Stimulated activated CD4-positive, alpha-beta T cell treated with anti-CD3 and anti-CD28 coated beads, Interleukin-15, amount 100 ng/mL, for 24 hours (primary cell): ENCODE measurements at places on chromosomes 13 and 19.

GRCh38 chr19:4534836-4535658, at the start of gene PLIN5:
Gene PLIN5, minus strand, starts transcription at chr19:4535224. Its CDS starts 1,150 bp downstream, at chr19:4534074.
- peak; percentile 65 for DNase-seq

GRCh38 chr19:1279782-1280341, 4.5 kb downstream of the FAM174C start:
- peak; percentile 85 for DNase-seq

DNA sequence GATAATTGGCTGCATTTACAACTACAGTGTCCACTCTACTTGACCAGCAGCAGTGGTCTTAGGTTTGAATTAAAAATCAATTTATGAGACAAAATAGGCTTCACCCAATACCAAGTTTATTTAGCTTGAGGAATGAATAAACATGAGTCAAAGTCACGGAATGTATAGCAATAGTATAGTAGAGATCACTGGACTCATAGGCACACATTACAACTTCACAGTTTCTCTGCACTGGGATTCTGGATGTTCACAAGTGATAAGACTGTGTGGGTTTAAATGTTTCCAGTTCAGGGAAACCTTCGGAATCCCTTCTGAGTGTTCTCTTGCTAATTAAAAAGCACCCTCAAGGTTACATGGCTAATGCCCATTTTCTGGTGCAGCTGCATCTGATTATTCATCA, 1064.9 kb downstream of the SLITRK5 start:
- DNase-seq = no peak

GRCh38 chr13:20354722-20355121, 122.6 kb upstream of the GJB6 start:
- no peak for DNase-seq

DNA sequence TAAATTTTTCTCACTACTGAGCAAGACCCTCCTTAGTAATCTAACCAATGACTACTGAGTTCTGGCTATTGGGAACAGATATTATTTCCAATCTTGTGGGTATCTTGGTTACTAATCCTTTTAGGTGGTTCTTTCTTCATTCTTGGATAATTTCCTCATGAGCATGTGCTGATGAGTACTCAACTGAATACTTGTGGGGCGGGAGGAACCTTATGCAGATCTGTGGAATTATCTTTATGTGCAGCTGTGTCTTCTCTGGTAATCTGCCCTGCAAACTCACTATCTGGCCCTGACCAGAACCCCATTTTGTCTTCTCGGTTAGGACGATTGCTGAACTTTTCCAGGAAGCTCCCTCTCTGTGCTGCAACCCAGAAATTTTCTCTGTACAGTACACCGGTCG, 89.7 kb upstream of the TRPC4 start:
- DNase-seq = no peak

DNA sequence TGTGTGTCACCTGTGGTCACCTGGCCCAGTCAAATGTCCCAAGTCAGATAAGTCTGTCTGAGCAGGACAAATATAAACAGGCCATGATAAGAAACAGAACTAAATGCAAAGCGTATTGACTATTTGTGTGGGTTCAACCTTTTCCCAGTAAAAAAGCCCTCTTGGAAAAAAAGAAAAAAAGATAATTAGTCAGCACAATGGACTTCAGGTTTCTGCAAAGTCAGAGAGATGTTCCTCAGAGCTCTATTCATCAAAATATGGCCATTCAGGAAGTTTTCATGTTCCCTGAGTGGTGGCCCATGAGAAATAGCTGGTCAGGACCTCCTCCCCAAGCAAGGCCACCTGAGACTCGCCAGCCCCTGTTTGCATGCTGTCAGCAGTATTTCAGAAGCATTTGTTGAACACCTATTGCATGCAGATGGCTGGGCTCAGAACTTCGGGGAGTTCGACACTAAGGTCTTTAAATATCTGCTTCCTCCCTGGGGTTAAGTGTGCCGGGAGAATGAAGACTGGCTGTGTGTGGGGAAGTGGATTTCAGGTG, 2.7 kb downstream of the FFAR3 start:
- DNase-seq = no peak

DNA sequence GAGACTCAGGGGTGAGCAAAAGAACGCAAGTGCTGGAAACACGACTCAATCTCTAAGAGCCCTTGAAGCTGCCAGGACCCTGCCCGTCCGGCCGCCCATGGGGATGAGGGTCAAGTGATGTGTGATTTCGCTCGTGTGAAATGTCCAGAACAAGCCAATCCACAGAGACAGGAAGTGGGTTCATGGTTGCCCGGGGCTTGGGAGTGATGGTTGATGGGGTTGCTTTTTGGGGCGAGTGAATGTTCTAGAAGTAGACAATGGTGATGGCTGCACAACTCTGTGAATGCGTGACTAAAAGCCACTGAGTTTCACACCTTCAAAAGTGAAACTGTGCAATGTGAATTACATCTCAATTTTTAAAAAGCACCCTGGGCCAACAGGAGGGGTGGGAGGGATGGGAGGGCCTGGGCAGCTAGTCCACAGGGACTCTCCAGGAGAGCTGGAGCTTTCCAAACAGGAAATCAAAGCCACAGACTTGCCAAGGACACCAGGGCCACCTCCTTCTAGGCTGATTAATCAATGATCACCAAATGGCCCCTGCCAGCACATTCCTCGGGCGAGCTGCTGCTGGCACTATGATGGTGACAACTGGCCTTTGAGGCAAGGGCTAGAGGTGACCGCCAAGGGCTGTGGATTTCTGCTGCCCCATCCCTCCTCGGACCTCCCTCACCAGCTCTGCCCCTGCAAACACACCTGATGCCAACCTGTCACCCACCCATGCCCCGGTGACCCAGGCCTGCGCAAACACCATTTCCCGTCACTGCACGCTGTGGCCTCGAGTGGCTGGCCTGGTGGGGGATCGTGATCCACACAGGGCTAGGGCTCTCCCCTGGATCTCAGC, 14.0 kb downstream of the DPP9 start:
- no peak for DNase-seq

DNA sequence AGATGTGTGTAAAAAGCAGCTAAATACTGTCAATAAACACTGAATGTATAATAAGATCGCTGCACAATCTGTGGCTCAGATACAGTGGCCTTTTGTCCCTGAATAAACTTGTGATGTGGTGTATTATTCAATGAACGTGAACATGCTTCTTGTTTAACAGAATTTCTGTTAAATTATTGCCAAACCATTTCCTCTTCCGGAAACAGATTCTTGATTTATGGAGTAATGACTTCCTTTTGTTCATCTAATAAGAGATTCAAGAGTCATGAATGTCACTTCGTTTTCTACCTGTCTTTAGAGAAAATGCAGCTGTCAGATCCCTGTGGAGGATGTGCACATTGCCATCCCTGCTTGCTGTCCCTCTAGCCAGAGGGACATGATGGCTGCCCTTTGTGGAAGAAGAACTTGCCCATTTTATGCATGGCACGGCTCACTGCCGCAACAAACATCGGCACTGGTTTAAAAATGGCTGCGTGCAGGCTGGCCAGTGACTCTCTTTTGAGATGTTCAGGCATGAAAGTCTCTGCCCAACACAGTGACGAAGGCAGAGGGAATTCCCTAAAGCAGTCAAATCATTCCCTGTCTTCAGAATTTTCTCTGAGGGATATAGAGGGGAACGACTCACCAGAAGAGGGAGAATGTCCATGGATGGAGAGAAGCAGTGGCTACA, 3.1 kb upstream of the TNFSF13B start:
- no peak for DNase-seq

DNA sequence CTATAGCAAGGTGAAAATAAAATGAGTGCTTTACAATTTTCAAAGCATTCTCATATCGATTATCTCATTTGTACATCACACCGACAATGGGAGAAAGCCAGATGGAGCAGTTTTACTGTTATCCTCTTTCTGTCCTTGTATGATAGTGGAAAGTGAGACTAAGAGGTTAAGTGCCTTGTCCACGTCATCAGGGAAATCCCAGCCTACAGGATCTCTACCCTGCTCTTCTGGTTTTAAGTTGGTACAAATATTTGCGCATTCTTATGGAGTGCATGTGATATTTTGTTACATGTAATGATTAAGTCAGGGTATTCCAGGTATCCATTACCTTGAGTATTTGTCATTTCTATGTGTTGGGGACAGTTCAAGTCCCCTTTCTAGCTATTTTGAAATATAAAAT, 12.4 kb upstream of the ENOX1 start:
- DNase-seq = peak; percentile 18

GRCh38 chr13:74449811-74450524, 315.8 kb upstream of the KLF12 start:
- no peak for DNase-seq

GRCh38 chr13:45715351-45715750, 13.2 kb downstream of the CBY2 start:
- DNase-seq = no peak

GRCh38 chr19:13066933-13067807, 35.5 kb downstream of the LYL1 start:
- DNase-seq = no peak

DNA sequence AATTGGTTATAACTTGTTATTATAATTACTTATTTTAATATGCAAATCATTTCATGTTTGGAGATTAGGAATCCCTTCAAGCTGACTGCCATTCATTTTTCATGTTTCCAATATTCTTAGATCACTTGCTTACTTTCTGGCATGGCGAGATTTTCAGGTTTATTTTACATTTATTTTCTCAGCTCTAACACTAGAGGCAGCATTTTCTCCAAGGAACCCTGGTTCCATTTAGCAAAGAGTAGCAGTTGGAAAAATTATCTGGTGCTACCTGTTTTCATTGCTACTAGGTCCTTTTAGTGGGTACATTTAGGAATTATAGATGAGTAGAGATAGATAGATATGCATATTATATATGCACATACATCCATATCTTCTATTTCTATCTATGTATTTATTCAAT, 90.9 kb upstream of the TRPC4 start:
- no peak for DNase-seq

- DNase-seq = no peak
Observed at GRCh38 chr13:110665491-110666254, 40.2 kb downstream of the CARS2 start.

GRCh38 chr13:33307843-33308242, 22.3 kb upstream of the STARD13 start:
- no peak for DNase-seq

GRCh38 chr13:68417801-68418200, 1187.7 kb upstream of the PCDH9 start:
- DNase-seq = no peak

GRCh38 chr13:74883834-74884233, 598.1 kb downstream of the TBC1D4 start:
- DNase-seq = no peak

GRCh38 chr13:35947315-35947714, 183.9 kb downstream of the DCLK1 start:
- no peak for DNase-seq

DNA sequence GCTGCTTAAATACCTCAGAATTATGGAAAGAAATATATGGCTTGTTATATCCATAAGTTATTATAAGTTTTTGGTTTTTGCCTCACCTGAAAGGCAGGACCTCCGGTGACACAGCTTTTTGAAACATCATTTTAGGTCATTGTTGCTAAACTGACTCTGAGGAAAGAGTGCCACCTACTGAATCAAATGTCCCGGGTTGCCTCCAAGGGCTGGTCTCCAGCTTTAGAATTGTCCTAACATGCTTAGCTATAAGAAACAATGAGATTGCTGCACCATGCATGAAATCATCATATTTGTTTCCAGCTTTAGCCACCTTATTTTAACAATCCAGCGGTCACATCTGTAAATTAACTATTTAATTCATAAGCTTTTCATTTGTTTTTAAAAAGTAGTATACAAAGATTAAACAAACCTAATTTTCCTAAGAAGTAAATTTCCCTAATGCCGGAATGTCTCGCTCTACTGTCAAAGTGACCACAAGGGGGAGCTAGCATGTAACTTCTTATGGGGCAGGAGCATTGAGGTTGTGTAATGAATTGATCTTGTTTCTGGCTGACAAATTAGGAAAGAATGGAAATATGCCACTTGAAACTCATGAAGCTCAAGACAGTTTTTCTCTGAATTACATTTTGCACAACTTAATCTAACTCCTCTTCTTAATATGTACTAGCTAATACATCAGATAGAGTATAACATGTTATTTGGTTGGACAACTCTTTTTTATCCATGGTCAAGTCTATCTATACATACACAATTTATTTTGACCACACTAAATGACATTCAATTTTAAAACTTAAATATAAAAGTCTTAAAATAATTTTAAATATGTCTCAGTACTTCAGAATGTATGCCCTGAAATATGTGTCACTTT, 6.7 kb upstream of the PCDH17 start:
- DNase-seq = peak; percentile 20
